ENCODE measurements at places on chromosomes 4 and X.

DNA sequence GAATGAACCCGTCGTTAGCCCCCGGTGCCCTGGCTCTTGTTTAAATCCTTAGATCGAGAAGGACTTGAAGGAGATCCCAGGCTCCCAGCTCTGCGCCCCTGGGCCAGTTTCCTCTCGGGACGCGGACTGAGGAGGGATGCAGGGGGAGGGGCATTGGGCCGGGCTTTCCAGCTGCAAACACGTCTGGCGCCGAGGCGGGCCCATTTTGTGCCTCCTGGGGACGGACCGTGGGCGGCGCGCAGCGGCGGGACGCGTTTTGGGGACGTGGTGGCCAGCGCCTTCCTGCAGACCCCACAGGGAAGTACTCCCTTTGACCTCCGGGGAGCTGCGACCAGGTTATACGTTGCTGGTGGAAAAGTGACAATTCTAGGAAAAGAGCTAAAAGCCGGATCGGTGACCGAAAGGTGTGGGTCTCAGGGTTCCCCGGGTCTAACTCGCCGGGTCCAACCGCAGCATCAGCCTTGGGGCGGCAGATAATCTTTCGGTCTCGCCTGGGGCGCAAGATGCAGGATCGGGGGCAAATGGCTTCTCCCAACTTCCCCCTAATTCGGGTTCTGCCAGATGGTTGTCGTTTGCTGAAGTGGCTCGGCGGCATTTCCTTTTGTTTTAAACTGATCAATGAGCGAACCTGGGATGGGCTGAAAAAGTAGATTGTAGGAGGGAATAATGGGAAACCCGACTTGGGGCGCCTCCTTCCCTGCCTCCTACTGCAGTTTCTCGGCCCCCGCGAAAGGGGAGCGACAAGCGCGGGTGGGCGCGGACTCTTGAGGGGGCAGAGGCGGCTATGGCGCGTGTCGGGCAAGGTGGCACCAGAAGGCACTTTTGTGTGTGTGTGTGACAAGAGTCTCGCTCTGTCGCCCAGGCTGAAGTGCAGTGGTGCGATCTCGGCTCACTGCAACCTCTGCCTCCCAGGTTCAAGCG is 2.9 kb downstream of the PDGFRA start:
- no peak for DNase-seq
- peaks cover 49% of the 10 kb centered on the region for H3K27me3 ChIP-seq
- H3K4me1 ChIP-seq: peaks cover 50% of the 10 kb centered on the region
- H3K36me3 ChIP-seq: no peaks in the 10 kb centered on the region
- no peak overlapping the region for H3K4me3 ChIP-seq

GRCh38 chr4:180052629-180053028 is 2190.6 kb upstream of the TENM3 start:
- H3K4me3 ChIP-seq: no peak overlapping the region
- peaks cover under 1% of the 10 kb centered on the region for H3K4me1 ChIP-seq
- no peak for DNase-seq
- no peak overlapping the region for H3K27ac ChIP-seq
- peaks cover 32% of the 10 kb centered on the region for H3K27me3 ChIP-seq

DNA sequence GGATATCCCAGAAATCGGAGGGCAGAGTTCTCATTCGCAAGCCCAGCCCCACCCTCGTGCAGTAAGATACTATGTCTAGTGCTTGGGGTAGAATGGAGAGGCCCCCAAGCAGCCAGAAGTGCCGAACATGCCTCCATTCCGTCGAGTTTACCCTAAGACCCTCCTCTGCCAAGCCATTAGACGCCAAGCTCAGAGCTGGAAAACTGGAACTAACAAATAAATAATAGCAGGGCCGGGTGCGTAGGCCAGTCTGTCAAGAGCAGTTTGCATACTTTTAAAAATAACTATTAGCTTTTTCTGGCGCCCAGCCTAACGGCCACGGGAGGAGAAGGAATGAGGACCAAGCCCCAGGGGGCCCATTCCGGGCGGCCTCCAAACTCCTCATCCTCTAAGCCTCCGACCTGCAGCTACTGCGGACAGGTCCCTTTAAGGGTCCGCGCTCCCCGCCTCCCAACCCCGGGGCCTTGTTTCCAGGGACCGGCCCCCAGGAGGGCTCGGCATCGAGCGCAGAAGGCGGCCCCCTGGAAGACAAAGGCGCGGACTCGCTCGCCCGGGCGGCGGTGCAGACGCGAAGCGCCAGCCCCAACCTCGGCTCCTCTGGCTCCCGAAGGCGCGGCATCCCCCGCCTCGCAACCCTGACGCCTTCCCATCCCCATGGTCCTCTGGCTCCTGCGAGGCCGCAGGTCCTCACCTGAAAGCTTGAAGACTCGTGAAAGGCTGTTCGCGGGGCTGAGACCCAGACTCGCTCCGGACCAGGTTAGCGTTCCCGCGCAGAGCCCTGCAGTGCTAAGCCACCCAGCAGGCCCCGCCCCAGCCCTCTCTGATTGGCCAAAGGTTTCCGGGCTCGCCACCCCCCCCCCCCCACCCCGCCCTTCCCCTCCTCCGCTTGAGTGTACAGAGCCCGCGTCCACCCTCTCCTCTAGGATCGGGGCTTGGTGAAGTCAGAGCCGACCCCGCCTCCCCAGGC is at the start of gene TMSB15A:
TSS of gene TMSB15A (minus strand) at position 765 of the 967 bp plus-strand sequence.
- peak; percentile 7 for DNase-seq
- H3K36me3 ChIP-seq: no peaks in the 10 kb centered on the region
- no peaks in the 10 kb centered on the region for H3K4me1 ChIP-seq
- H3K27me3 ChIP-seq: peaks cover 20% of the 10 kb centered on the region
- H3K4me3 ChIP-seq: no peak within 1 kb of the TSS

GRCh38 chr4:88792821-88793220 is 95.2 kb upstream of the NAP1L5 start:
- H3K36me3 ChIP-seq: peaks cover 36% of the 10 kb centered on the region
- H3K4me3 ChIP-seq: no peak overlapping the region
- peak overlapping the region; percentile 45 for H3K27ac ChIP-seq
- H3K4me1 ChIP-seq: peaks cover 4% of the 10 kb centered on the region
- DNase-seq: peak; percentile 19
- no peaks in the 10 kb centered on the region for H3K27me3 ChIP-seq

- H3K4me3 ChIP-seq: no peak overlapping the region
- no peak overlapping the region for H3K27ac ChIP-seq
- no peaks in the 10 kb centered on the region for H3K4me1 ChIP-seq
Measured at GRCh38 chrX:53244610-53245009, 19.6 kb upstream of the KDM5C start.

DNA sequence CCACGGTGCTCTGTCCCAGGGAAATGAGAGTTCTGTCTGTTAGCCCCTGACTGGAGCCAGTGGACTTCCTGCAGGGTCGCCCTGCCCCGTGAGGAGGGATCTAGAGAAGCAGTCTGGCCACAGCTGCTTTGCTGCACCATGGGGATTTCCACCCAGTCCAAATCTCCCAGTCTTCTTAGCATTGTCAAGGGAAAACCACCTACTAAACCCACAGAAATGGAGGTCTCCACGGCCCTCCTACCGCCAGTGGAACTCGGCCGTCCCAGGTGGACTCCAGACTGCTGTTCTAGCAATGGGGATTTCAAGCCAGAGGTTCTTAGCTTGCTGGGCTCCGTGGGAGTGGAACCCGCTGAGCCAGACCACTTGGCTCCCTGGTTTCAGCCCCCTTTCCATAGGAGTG is 133.3 kb upstream of the PCDH7 start:
- no peaks in the 10 kb centered on the region for H3K4me1 ChIP-seq
- H3K27me3 ChIP-seq: no peaks in the 10 kb centered on the region
- no peaks in the 10 kb centered on the region for H3K36me3 ChIP-seq
- no peak overlapping the region for H3K4me3 ChIP-seq

- H3K27me3 ChIP-seq: no peaks in the 10 kb centered on the region
- no peaks in the 10 kb centered on the region for H3K4me1 ChIP-seq
- no peaks in the 10 kb centered on the region for H3K36me3 ChIP-seq
- no peak for DNase-seq
Measured at GRCh38 chr4:108878806-108879205, 116.0 kb upstream of the ETNPPL start.

DNA sequence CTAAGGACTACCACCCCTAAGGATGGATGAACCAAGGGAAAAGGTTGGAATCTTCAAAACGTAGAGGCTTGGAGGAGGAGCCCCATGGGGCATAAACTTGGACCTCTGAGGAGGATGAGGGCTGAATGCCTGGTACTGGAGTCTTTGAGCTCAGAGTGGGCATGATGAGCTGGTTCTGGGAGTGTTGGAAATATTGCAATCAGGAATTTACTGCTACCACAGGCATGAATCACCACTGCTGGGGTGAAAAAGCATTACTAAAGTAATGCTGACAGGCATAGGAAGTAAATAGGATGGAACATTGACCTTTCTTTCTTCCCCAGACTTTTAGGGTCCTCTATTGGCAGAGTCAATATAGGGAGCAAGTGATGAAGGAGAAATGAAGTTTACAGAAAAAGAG is 105.8 kb upstream of the RPS6KA3 start:
- no peak overlapping the region for H3K4me3 ChIP-seq
- H3K36me3 ChIP-seq: no peaks in the 10 kb centered on the region
- peak; percentile 75 for DNase-seq
- peaks cover 40% of the 10 kb centered on the region for H3K4me1 ChIP-seq

DNA sequence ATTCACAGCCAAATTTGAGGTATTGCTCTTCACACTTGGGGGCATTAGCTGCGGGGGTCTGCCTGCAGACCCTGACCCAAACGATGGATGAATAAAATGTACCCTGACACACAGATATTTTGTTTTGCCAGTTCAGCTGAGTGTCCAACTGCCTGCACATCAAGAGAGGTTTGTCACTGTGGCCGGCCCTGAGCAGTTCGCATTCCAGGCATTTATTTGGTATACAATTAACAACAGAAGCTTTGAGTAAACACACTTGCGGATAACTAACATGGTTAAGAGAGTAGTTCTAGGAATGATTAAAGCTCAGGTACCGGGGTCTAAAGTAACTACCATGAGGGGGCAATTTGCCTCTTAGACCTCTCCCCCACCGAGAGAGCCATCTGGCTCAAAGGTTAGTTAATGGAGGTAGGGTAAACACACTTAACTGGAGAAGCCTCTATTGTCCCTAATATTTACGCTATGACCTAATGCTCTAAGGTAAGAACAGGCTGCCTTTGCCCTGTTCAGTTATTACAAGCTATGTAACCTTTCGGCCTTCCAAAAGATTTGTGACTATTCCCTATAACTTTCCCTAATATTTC is 162.0 kb downstream of the SNCA start:
- no peaks in the 10 kb centered on the region for H3K36me3 ChIP-seq
- H3K27me3 ChIP-seq: no peaks in the 10 kb centered on the region
- no peak overlapping the region for H3K27ac ChIP-seq
- H3K4me1 ChIP-seq: no peaks in the 10 kb centered on the region

DNA sequence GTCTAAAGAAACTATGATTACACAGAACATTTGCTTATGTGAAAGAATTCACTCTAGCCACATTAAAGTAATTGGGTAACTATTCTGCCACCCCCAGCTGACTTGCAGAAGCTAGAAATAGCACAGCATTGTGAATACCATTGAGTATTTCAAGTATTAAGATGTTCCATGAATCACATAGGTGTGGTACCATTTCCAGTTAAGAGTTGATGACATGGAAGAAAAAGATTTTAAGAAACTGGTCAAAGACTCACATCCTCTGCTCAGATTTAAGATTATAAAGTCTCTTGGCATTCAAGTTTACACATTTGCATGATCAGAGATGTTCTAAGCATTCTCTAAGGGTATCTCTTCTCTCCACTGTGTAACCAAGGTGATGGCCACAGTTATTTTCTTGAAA is 287.5 kb downstream of the CAMK2D start:
- no peaks in the 10 kb centered on the region for H3K27me3 ChIP-seq
- H3K4me3 ChIP-seq: no peak overlapping the region
- no peaks in the 10 kb centered on the region for H3K4me1 ChIP-seq
- no peaks in the 10 kb centered on the region for H3K36me3 ChIP-seq
- no peak for DNase-seq
- H3K27ac ChIP-seq: no peak overlapping the region

DNA sequence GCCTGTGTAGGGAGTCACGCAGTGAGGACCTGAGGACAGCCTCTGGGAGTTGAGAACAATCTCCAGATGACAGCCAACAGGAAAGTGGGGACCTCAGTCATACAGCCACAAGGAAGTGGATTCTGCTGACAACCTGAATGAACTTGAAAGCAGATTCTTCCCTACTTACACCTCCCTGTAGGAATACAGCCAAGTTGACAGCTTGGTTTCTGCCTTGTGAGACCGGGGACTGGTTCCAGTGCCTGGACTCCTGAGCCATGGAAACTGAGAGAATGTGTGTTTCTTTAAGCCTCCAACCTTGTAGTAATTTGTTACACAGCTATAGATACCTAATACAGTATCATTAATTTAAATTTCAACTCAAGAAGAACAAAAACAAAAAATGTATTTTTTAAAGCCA is 107.5 kb downstream of the CNKSR2 start:
- no peaks in the 10 kb centered on the region for H3K36me3 ChIP-seq
- H3K27me3 ChIP-seq: no peaks in the 10 kb centered on the region
- H3K4me1 ChIP-seq: no peaks in the 10 kb centered on the region

DNA sequence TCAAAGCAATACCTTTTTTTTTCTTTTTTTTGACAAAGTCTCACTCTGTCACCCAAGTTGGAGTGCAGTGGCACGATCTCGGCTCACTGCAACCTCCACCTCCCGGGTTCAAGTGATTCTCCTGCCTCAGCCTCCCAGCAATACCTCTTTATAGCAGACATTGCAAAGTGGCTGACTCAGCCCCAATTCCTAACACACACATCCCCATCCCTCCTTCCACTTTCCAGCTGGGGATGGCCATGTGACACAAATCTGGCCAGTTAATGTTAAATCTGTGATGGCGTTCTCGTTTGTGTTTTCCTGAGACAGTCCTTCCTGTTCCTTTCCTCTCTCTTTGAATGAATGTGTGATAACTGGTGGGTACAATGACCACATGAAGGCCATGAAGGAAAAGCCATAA is 276.2 kb upstream of the KLF3 start:
- H3K27ac ChIP-seq: no peak overlapping the region
- H3K27me3 ChIP-seq: no peaks in the 10 kb centered on the region
- H3K4me1 ChIP-seq: no peaks in the 10 kb centered on the region
- no peak for DNase-seq
- H3K36me3 ChIP-seq: no peaks in the 10 kb centered on the region

DNA sequence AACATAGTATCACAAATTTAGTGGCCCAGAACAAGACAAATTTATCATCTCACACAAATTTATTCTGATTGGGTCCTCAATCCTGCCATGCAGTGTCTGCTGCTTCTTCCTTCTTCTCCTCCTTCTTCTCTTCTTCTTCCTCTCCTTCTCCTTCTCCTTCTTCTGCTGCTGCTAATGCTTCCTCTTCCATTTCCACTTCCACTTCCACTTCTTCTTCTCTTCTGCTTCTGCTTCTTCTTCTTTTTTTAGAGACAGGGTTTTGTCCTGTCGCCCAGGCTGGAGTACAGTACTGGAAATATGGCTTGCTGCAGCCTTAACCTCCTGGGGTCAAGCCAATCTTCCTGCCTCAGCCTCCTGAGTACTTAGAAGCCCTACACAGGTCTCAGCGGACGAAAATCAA is 37.5 kb downstream of the FGFBP1 start:
- H3K27me3 ChIP-seq: no peaks in the 10 kb centered on the region
- peak overlapping the region; percentile 68 for H3K27ac ChIP-seq
- H3K36me3 ChIP-seq: no peaks in the 10 kb centered on the region
- DNase-seq: no peak
- no peak overlapping the region for H3K4me3 ChIP-seq

- H3K4me3 ChIP-seq: no peak overlapping the region
- no peak overlapping the region for H3K27ac ChIP-seq
- no peak for DNase-seq
- H3K4me1 ChIP-seq: no peaks in the 10 kb centered on the region
Measured at GRCh38 chr4:124727331-124727890, 14.9 kb upstream of the ANKRD50 start.
